ENCODE measurements at places on chromosomes 12 and 14.

- no peak for DNase-seq
Measured at GRCh38 chr12:68229956-68230355, 4.3 kb upstream of the IL26 start.

GRCh38 chr12:62983594-62983993 lies 48.6 kb upstream of the PPM1H start:
- DNase-seq = no peak

- DNase-seq = no peak
Measured at GRCh38 chr12:50662116-50662510, 101.8 kb upstream of the ATF1 start.

DNA sequence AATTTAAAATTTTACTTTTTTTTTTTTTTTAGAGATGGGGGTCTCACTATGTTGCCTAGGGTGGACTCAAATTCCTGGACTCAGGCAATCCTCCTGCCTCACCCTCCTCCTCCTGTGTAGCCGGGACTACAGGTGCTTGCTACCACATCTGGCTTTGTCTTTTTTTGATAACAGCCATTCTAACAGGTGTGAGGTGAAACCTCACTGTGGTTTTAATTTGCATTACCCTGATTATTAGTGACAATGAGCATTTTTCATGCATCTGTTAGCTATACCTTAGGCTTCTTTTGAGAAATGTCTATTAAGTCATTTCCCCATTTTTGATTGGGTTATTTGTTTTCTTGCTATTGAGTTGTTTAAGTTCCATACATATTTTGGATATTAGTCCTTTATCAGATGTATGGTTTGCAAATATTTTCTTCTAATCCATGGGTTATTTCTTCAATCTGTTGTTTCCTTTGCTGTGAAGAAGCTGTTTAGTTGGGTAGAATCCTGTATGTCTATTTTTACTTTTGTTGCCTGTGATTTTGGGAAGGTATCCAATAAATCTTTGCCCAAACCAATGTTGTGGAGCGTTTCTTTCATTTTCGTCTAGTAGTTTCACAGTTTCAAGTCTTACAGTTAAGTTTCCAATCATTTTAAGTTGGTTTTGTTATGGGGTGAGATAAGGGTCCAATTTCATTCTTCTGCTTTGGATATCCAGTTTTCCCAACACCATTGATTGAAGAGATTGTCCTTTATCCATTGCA lies 86.1 kb downstream of the MYF5 start:
- DNase-seq = no peak

DNA sequence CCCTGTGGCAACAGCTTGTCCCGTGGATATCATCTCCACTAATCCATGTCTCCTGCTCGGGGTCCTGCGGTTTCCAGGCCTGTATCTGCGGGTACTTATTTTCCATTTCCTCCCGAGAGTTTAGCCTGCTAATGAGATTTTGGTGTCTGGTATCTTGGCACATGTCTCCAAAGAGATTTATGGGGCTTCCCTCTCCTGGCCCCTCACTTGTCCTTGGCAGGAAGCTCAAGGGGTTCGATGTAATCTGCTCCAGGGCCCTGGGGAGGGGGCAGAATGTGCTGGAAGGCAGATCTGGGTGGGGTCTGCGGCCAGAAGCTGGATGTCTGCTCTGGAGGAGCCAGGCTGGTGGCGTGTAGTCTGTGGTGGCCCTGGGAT lies 85.7 kb downstream of the KIF26A start:
- DNase-seq = no peak

DNA sequence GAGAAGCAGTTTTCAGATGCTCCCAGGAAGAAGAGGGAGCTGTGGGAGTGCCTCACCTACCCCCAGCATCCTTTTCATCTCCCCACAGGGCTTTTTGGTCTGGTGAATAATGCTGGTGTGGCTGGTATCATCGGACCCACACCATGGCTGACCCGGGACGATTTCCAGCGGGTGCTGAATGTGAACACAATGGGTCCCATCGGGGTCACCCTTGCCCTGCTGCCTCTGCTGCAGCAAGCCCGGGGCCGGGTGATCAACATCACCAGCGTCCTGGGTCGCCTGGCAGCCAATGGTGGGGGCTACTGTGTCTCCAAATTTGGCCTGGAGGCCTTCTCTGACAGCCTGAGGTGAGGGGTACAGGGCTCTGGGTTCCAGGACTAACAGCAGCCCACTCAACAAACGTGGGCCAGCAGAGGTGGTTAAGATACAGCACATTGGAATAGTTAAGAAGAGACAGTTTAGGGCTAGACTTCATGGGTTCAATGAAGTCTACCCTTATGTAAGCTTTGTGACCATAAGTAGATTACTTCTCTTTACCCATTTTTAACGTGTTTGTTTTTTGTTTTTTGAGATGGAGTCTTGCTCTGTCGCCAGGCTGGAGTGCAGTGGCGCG lies 1.5 kb downstream of the RDH5 start:
- no peak for DNase-seq
